ENCODE measurements at places on chromosomes 6 and 20. TPM values are rescaled to one million over a fixed set of nuclear protein-coding genes. Genes with fewer than 3 reads are reported as not detected.

GRCh38 chr20:46130534-46130933 lies 12.4 kb downstream of the CD40 start:
- DNase-seq = no peak
- peaks cover 59% of the 10 kb centered on the region for H3K4me1 ChIP-seq
- no peaks in the 10 kb centered on the region for H3K27me3 ChIP-seq
- H3K4me3 ChIP-seq = no peak overlapping the region
- no peak overlapping the region for H3K27ac ChIP-seq

GRCh38 chr20:57103146-57103800 lies 163.2 kb downstream of the BMP7 start:
- H3K4me3 ChIP-seq = no peak overlapping the region
- H3K36me3 ChIP-seq = no peaks in the 10 kb centered on the region
- H3K4me1 ChIP-seq = no peaks in the 10 kb centered on the region
- no peak for DNase-seq
- no peak overlapping the region for H3K27ac ChIP-seq

- H3K4me1 ChIP-seq = peaks cover 4% of the 10 kb centered on the region
- DNase-seq = no peak
- no peak overlapping the region for H3K27ac ChIP-seq
Observed at GRCh38 chr20:46646659-46647380, 4.4 kb downstream of the SLC13A3 start.

GRCh38 chr6:45634231-45634630 lies 256.5 kb upstream of the SUPT3H start:
- H3K4me1 ChIP-seq = no peaks in the 10 kb centered on the region
- DNase-seq = no peak
- no peaks in the 10 kb centered on the region for H3K27me3 ChIP-seq

DNA sequence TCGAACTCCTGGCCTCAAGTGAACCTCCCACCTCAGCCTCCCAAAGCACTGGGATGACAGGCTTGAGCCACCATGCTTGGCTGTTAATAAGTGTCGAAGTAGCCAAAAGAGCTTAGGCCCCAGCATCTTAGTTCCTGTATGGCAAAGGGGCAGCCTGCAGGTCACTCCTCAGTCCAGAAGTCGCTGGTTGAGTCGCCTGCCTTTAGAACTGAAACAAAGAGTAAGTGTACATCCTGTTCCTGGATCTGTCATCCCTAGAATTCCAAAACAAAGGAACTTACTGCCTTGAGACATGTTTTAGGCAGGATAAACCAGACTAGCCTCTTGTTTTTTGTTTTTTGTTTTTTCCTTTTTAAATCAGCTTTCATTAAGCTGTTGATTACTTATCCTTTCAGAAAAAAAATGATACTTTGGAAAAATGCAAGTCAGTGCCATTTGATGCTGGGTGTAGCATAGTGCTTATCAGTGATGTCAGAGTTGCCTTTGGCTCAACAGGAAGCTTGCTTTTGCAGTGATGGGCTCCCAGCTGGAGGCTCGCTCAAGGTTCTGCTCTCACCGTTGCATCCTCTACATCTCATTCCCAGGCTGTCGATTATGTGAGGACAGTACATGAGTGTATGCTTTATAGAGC lies 9.0 kb downstream of the ACTR5 start:
- H3K36me3 ChIP-seq = peaks cover 51% of the 10 kb centered on the region
- H3K4me1 ChIP-seq = peaks cover 8% of the 10 kb centered on the region
- no peaks in the 10 kb centered on the region for H3K27me3 ChIP-seq
- no peak for DNase-seq
- H3K4me3 ChIP-seq = no peak overlapping the region

DNA sequence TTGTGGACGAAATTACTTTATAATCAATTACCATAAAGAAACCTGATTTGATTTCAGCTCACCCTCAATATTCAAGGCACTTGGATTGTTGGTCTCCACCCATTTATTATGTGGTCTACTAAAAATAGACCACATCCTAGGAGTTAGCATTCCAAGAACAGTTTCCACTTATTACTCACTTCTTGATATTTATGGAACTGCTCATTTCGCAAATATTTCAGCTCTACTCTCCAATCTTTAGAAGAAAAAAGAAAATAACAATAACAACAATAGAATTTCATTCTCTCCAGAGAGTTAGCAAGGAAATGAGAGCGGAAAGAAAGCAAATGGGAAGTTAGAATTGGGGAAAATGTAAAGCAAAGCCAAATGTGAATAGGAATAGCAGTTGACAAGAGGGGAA lies 26.2 kb upstream of the HDAC2 start:
- H3K27me3 ChIP-seq = peaks cover 18% of the 10 kb centered on the region
- no peak overlapping the region for H3K4me3 ChIP-seq
- no peak for DNase-seq

- H3K4me3 ChIP-seq = peak overlapping the region; percentile 39
- no peaks in the 10 kb centered on the region for H3K36me3 ChIP-seq
- no peaks in the 10 kb centered on the region for H3K27me3 ChIP-seq
- H3K27ac ChIP-seq = no peak overlapping the region
Observed at GRCh38 chr6:11496152-11497060, 41.1 kb upstream of the TMEM170B start.

DNA sequence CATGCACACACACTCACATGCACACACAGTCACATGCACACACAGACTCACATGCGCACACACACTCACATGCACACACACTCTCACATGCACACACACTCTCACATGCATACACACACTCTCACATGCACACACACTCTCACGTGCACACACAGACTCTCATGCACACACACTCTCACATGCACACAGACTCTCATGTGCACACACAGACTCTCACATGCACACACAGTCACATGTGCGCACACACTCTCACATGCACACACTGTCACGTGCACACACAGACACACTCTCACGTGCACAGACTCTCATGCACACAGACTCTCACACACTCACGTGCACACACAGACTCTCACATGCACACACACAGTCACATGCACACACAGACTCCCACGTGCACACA lies 36.6 kb upstream of the VSX1 start:
- no peak overlapping the region for H3K4me3 ChIP-seq
- H3K36me3 ChIP-seq = no peaks in the 10 kb centered on the region
- DNase-seq = no peak
- no peaks in the 10 kb centered on the region for H3K4me1 ChIP-seq
- H3K27ac ChIP-seq = no peak overlapping the region

DNA sequence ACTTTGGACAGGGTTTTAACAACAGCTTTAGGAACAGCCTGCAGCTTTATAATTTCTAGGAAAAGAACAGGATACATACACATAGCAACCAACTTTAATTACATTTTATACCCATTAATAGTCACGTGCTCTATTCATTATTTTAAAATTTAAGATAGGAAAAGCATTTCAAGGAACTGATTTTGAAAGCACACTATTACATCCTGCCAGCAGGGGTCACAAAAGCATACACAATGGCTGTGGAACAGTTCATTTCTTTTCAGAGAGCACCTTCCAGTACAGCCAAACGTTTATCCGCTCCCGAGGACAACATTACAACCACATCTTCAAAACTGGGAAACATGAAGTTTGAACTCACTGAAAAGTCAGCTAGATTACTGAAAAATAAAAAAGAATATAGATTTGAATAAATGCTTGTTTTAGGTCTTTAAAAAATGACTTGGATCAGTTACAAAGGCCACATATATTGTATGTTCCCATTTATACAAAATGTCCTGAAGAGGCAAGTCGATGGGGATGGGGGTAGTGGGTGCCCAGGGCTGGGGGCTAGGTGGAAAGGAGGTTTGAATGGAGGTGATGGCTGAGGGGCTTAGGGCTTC lies 104.6 kb upstream of the EXOC2 start:
- H3K27me3 ChIP-seq = peaks cover 44% of the 10 kb centered on the region
- peaks cover 17% of the 10 kb centered on the region for H3K4me1 ChIP-seq
- peak; percentile 35 for DNase-seq
- H3K36me3 ChIP-seq = no peaks in the 10 kb centered on the region
- no peak overlapping the region for H3K27ac ChIP-seq

DNA sequence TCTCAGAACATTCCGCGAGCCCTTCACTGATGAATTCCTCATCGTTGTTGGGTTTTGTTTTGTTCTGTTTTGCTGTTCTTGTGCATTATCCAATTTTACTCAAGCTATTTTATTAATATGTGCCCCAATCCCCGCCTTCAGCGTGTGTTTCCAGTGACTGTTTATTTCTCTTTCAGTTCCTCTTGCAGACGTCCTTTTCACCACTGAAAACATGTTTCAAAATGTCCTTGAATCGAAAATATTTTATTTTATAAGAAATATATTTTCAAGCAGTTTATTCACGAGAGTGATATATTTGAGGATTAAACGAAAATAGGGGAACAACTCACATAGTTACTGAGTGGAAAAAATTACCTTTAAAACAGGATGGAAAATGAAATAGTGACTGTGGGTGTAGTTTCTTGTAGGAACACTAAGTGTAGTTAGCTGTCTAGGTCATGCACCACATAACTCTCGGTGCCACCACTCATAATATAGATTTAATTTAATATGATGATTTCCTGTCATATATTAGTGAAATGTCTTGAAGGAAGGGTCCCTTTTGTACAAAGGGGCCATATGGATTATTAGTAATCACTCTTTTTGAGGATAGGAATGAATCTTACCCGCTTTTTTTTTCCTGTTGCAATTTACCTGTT lies 45.3 kb upstream of the HDDC2 start:
- H3K27me3 ChIP-seq = no peaks in the 10 kb centered on the region
- H3K36me3 ChIP-seq = no peaks in the 10 kb centered on the region
- H3K4me3 ChIP-seq = peak overlapping the region; percentile 37
- peak; percentile 50 for DNase-seq

- no peak overlapping the region for H3K27ac ChIP-seq
- no peaks in the 10 kb centered on the region for H3K27me3 ChIP-seq
- peaks cover 7% of the 10 kb centered on the region for H3K36me3 ChIP-seq
- no peak overlapping the region for H3K4me3 ChIP-seq
- peaks cover 31% of the 10 kb centered on the region for H3K4me1 ChIP-seq
Observed at GRCh38 chr6:14873101-14873500, 372.8 kb upstream of the JARID2 start.

- peaks cover 7% of the 10 kb centered on the region for H3K36me3 ChIP-seq
- peak overlapping the region; percentile 54 for H3K27ac ChIP-seq
- peak; percentile 21 for DNase-seq
- no peaks in the 10 kb centered on the region for H3K27me3 ChIP-seq
Observed at GRCh38 chr6:111642463-111643158, 36.9 kb upstream of the TRAF3IP2 start.

DNA sequence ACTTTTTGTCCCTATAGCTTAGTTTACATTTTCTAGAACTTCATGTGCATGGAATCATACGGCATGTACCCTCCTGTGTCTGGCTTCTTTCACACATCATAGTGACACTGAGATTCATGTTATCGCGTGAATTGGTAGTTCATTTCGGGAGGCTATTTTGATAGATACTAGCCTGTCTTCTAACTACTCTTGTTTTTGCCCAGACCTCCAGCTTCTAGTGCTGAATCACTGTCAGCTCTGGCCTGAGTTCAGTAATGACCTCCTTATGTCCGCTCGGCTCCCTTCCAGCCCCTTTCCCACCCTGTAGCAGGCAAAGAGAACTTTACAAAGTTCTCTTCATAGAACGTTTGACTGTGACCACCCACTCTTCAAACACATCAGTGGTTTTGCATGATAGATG lies 14.1 kb downstream of the MYBL2 start:
- H3K27me3 ChIP-seq = no peaks in the 10 kb centered on the region
- peak overlapping the region; percentile 100 for H3K27ac ChIP-seq
- H3K4me3 ChIP-seq = peak overlapping the region; percentile 92

- no peaks in the 10 kb centered on the region for H3K27me3 ChIP-seq
- no peak for DNase-seq
- peaks cover 12% of the 10 kb centered on the region for H3K36me3 ChIP-seq
Observed at GRCh38 chr20:56417911-56418310, 5.9 kb downstream of the CASS4 start.

The TFAP2D gene
- not detected for polyA plus RNA-seq

The FAM83D gene
- 0.12 TPM for polyA plus RNA-seq

The MMP24OS gene
- 8.8 TPM for polyA plus RNA-seq

The EPPIN gene
- not detected for polyA plus RNA-seq

The ECT2L gene
- polyA plus RNA-seq = 0.11 TPM

The SPATA25 gene
- polyA plus RNA-seq = not detected

The PNPLA1 gene
- not detected for polyA plus RNA-seq

Measured in naive B cell (primary cell).